NCI-H1048 (cell line): ENCODE measurements at places on chromosomes 3 and 15.

GRCh38 chr3:172151651-172152649 lies 112.6 kb downstream of the FNDC3B start:
- no peak for DNase-seq

GRCh38 chr3:187465503-187465902 lies 97.3 kb downstream of the RTP4 start:
- DNase-seq: no peak

- no peak for DNase-seq
Measured at GRCh38 chr15:91102546-91103330, 2.7 kb downstream of the SV2B start.

DNA sequence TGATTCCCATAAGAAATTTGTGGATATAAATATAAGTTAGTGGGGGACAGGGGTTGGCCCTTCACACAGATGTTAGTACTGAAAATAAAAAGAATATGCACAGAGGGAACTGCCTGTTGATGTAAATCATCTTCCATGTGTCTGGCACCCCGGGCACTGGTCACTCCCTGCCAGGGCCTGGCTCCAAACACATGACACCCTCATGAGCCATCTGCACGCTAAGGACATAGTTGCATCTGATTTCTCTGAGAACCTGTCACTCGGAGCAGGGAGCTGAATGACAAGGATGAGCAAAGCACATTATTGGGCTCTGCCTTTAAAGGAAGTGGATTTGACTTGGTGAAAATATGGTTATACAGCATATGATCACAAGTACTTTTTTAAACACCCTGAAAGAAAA lies 66.2 kb upstream of the TSC22D2 start:
- DNase-seq: no peak
